ENCODE measurements at places on chromosomes 12 and 14.

- no peak for DNase-seq
Measured at GRCh38 chr12:62843716-62844115, 91.2 kb downstream of the PPM1H start.

DNA sequence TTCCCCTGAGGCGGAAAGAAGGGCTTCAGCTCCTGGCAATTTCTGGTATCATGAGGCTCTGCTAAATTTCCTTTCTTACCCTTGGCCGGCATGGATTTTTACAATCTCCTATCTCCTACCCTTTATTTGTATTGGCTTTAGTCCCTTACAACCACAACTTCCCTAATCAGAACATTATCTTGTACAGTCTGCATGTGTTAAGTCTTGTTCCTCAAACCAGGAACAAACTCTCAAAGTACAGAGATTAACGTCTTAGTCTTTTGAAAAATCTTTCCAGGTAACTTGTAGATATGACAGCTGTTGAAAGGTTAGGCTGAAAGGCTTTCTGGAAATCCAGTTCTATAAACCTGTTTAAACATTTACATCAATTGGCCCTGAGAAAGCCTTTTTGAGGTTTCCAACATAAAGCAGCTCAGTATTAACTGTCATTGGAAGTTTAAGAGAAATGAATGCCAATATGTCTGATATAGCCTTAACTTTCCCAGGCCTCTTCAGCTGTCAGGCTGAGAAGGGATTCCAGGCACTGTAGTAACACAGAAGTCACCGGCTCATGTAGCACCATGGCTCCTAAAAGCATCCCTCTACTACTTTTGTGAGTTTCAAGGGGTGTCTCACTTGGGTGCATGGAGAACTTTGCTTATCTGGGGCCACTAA is 360.5 kb downstream of the FUT8 start:
- DNase-seq, result no peak

- no peak for DNase-seq
Measured at GRCh38 chr12:42196723-42197603, 41.1 kb downstream of the YAF2 start.

- DNase-seq, result no peak
Measured at GRCh38 chr12:57226588-57227314, 2.8 kb upstream of the SHMT2 start.

- no peak for DNase-seq
Measured at GRCh38 chr14:61661471-61662400, 33.6 kb upstream of the HIF1A start.

GRCh38 chr12:124533456-124533855 is 34.0 kb downstream of the NCOR2 start:
- DNase-seq, result no peak

DNA sequence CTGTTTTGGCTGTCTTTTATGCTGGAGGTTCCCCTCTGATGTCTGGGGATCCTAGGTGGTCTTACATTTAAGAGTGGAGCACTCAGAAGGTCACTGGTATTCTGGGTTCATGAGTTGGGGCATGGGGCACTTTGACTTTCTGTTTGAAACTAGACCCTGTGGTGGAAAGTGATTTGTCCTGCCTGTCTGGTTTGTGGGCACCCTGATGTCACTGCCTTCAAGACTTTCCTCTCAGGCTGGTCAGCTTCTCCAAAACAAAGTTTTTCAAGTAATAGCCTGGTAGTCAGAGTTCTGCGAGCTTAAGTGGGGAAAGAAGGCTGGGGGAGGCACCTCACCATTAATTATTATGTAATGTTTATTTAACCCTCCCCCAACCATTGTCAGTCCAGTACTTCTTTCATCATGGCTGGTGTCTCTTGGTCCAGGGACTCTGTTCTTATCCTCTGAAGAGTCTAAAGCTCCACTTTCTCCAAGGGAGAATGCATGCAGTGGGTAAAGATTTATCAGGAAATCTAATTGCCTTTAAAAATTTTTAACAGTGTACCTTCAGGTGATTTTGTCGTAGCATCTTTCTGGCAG is 35.3 kb downstream of the ZC3H14 start:
- DNase-seq, result no peak

All from NCI-H524 treated with DMSO at 0.1 percent for 48 hours (cell line).